ENCODE measurements at places on chromosomes 13 and 19.

- no peak for DNase-seq
Observed at GRCh38 chr19:16449330-16449961, 22.3 kb downstream of the EPS15L1 start.

- DNase-seq, result no peak
Observed at GRCh38 chr13:75458696-75459422, 23.1 kb downstream of the TBC1D4 start.

GRCh38 chr13:98858191-98858590 is 105.7 kb upstream of the SLC15A1 start:
- DNase-seq, result no peak

DNA sequence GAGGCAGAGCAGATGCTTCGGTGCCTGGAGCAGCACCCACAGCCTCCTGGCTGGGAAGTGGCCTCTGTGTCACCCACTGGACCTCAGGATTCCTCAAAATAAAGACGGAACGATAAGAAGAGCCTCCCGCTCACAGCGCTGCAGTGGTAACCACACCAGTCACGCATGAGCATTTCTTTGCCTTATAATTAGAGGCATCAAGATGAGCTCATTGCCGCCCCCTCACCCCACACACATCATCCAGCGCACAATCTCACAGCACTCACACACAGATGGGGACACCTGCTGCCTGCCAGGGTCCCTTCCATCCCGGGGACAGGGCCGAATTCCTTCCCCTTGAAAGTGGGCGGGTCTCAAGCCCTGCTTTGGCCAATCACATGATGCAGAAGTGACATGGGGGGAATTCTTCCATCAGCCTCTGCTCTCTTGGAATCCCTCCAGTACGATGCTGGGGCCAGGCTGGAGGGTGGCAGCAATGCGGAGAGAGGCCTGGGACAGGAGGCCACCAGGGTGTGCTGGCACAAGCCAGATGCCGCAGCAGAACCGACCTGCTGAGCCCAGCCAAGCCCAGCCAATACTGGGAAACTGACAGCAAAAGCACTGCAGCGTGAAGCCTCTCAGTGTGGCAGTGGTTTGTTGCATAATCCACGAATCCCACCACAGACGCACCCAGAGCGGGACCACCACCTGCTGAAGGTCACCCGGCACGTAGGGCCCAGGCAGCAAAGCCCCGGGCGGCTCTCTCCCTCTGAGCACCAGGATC is 16.0 kb downstream of the PIP5K1C start:
- DNase-seq, result no peak

DNA sequence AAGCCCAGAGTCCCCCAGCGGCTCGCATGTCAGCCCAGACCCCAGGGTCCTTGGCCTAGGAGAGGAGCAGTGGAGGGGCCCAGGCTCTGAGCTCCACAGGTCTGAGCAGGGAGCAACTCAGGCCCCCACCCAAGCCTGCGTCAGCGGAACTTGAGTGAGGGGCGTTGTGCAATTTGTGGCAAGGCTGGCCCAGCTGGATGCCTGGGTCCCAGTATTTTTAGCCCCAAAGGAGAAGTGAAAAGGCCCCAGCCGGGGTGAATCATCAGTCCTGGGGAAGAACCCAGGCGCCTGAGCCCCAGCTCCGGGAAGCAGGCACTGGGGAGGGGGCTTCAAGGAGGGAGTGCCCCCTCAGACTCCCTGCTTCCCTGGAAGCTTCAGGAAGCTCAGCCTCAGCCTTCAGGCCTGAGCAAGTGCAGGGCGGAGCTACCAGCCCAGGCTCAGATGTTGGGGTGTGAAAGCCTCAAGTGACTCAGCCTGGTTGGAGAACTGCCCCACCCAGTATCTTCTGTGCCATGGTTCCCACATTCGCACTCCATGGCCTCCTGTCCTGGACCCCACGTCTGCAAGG is 7.2 kb downstream of the MED29 start:
- no peak for DNase-seq

GRCh38 chr19:4396949-4397783 is 3.2 kb downstream of the SH3GL1 start:
- no peak for DNase-seq

Data from CMK (cell line).